Mammary epithelial cell (primary cell): ENCODE measurements at places on chromosomes 7 and 10.

GRCh38 chr10:17831896-17832295, 22.7 kb downstream of the MRC1 start:
- DNase-seq: no peak

- DNase-seq: peak; percentile 72
These were observed 1.3 kb downstream of the ZNRF2 start for GRCh38 chr7:30285536-30286284.

DNA sequence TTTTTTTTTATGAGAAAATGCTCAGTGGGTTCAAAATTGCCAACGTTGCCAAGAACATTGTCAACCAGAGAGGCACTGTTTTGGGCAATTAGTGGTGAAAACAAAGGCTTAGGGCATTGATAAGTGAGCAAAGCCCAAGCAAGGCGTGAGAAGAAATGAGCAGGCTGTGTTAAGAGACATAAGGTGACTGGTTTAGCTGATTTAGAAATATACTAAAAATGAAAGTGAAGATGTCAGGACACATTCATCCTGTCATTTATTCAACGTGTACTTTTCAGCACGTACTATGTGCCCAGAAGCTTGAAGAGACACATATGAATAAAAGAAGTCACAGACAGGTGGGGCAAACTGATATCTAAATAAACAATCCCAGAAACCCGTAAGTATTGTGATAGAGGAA, 31.8 kb downstream of the AOAH start:
- DNase-seq: no peak

DNA sequence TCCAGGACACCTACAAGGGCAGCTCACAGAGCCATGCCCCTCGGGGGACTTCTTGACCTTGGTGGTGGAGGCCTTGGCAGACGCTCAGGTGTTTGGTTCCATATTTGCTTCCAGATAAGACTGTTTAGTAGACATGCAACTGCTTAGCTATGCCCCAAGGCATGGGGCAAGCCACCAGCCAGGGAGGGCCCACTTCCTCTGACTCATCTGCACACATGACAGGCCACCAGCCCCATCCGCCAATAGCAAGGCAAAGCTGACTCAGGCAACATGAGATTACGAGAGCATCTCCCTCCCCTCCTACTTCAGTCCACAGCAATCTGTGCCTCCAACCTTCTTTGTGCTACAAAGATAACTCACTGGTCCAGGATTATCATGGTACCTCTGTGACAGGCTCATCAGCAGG, 54.9 kb downstream of the KCNMA1 start:
- DNase-seq: peak; percentile 88

GRCh38 chr10:89295597-89295996, 6.2 kb upstream of the IFIT2 start:
- peak; percentile 52 for DNase-seq
